ENCODE measurements at places on chromosomes 12 and 14. TPM values are rescaled to one million over a fixed set of nuclear protein-coding genes. Genes with fewer than 3 reads are reported as not detected.

Gene TPPP2
- total RNA-seq, result 1.8 TPM

Gene PROX2
- not detected for total RNA-seq

Gene ARMH4
- total RNA-seq, result 38.0 TPM

Gene GUCY2C
- total RNA-seq, result not detected

Gene ALDH1L2
- 1.4 TPM for total RNA-seq

Gene ARHGAP9
- 10.7 TPM for total RNA-seq

Gene TXNDC16
- 30.7 TPM for total RNA-seq

Gene GPR162
- total RNA-seq, result 13.5 TPM

Gene TGM1
- 0.29 TPM for total RNA-seq

Gene CLEC4C
- 0.29 TPM for total RNA-seq

Gene SLC39A5
- 34.9 TPM for total RNA-seq

Gene GNB3
- 3.7 TPM for total RNA-seq

Gene PPP4R4
- total RNA-seq, result 0.06 TPM

Gene GPR132
- 2.3 TPM for total RNA-seq

Gene RNASE4
- total RNA-seq, result 13.5 TPM

Gene C1R
- total RNA-seq, result 108 TPM

Gene KERA
- 2.7 TPM for total RNA-seq

Gene SYCP3
- total RNA-seq, result 0.12 TPM

Gene GAS2L3
- total RNA-seq, result 18.5 TPM

Gene TNS2
- total RNA-seq, result 106 TPM

Gene ORAI1
- total RNA-seq, result 21.0 TPM

Gene SMCO3
- 3.3 TPM for total RNA-seq

Gene ANKRD33
- 0.64 TPM for total RNA-seq

Gene GSG1
- total RNA-seq, result 0.47 TPM

Gene PLEK2
- total RNA-seq, result 1.3 TPM

Gene WNT5B
- total RNA-seq, result 15.3 TPM
